Adipocyte (in vitro differentiated cells): ENCODE measurements at places on chromosomes 3 and 15.

- no peak for DNase-seq
Observed at GRCh38 chr15:70491641-70492040, 271.7 kb downstream of the UACA start.

- DNase-seq, result peak; percentile 95
Observed at GRCh38 chr3:49839193-49839809, 17.1 kb downstream of the TRAIP start.

DNA sequence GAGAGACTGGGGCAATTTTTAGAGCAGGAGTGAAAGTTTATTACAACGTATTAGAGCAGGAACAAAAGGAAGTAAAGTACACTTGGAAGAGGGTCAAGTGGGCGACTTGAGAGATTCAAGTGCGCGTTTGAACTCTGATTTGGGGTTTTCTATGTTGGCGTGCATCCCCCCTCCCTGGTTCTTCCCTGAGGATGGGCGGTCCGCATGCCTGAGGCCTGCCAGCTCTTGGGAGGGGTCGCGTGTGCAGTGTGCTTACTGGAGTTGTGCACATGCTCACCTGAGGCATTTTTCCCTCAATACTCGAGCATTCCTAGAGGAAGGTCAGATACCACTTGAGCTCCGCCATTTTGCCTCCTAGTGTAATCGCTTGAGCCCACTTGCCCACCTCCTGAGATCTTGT lies 10.4 kb upstream of the CHAC1 start:
- DNase-seq, result no peak

- peak; percentile 23 for DNase-seq
Observed at GRCh38 chr15:80777826-80778620, 1.1 kb upstream of the CEMIP start.

DNA sequence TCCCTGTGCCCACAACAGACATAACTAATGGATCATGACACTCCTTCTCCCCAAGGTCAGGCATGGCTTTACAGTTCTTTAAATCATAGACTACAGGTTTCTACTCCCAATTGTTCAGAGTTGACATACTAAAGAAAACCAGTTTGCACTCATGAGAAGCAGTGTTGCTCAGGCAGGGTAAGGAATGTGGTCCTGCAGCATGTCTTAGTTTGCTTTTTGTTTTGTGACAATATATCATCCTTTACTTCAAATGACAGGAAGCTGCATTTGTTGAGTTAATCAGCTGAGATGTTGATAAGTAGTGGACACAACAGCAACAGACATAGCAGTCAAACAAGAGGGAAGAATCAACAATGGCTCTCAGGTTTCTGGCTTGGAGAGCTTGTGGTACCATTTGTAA lies 267.5 kb downstream of the SLCO3A1 start:
- DNase-seq, result no peak

- DNase-seq, result no peak
Observed at GRCh38 chr15:80923668-80924067, 66.0 kb downstream of the MESD start.

- DNase-seq, result no peak
Observed at GRCh38 chr3:179902061-179902460, 134.7 kb downstream of the PEX5L start.

DNA sequence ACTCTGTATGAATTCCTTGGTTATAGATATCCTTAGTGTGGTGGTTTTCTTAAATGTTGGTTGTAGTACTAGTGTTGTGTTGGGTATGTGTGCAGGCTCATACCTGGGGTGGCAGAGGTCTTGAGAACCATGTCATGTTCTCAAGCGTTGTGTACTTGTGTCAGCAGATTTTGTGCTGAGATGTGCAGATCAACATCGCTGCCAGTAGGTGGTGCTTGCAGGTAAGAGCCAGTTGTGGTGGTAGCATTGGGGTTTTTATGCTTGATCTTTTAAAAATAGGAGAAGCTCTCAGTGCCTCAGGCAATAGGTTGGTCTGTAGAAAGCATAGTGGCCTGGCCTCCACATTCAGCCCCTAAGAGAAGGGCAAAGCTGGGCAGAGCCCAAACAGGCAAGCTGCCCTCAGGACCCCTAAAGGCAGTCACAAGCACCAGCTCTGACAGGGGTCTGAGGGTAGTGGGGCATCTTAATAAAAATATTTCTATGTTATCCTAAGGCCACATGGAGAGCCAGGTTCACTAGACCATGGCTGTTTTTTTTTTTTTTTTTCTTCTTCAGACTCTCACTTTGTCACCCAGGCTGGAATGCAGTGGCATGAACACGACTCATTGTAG lies 164.0 kb downstream of the IL20RB start:
- DNase-seq, result peak; percentile 40

DNA sequence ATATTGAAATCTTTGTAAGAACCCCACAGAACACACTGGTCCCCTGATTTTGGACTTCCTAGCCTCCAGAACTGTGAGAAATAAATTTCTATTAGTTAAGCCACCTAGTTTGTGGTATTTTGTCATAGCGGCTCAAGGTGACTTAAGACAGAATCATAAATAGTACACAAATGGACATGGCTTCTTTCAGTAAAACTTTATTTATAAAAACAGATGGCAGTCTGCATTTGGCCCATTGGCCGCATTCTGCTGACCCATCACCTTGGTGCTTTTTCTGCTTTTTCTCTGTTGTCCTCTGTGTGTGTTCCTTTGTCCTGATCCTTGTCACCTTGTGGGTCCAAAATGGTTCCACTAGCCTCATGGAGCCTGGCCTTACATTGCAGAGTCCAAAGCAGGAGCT lies 363.6 kb downstream of the PTPRG start:
- DNase-seq, result no peak

GRCh38 chr15:24862726-24863521 lies 91.9 kb upstream of the SNRPN start:
- no peak for DNase-seq

DNA sequence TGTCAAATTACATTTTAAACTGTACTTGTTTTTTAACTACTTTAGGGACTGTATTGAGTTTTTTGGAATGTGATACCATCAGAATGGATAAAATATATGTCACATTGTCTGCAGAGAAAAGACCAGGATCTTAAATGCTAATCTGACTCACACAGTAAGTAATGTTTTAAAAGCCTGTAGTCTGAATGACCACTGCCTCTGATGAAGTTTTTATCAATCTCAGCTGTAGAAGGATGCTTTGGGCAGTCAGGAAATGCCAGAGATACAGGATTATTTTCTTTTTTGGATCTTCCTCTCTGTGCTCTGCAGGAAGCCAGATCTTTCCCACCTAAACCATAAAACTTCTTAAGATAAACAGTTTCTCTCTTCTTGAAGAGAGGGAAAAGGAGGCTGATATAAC lies 73.1 kb upstream of the PRTG start:
- DNase-seq, result no peak

- DNase-seq, result no peak
Observed at GRCh38 chr15:93042211-93042610, 46.8 kb downstream of the RGMA start.

DNA sequence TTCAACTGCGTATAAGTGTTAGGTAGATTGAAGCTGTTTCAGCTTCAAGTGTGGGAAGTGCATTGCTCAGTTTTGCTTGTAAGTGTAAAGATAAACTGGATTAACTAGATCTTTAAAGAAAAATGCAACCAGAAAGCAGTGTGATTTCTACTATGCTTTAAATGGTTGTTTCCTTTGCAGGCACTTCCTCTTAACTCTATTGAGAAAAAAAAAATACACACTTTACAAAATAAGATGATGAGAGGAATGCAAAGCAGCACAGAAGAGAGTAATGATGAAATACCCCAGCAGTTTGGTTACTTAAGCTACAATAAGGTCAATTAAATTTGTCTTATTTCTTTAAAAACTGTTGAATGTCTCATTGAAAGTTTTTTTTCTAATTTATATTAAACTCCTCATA lies 40.8 kb downstream of the DPH6 start:
- DNase-seq, result peak; percentile 50

GRCh38 chr3:27630885-27631284 lies 91.2 kb downstream of the EOMES start:
- peak; percentile 46 for DNase-seq

- no peak for DNase-seq
Observed at GRCh38 chr3:39021465-39022285, 30.1 kb downstream of the SCN11A start.

DNA sequence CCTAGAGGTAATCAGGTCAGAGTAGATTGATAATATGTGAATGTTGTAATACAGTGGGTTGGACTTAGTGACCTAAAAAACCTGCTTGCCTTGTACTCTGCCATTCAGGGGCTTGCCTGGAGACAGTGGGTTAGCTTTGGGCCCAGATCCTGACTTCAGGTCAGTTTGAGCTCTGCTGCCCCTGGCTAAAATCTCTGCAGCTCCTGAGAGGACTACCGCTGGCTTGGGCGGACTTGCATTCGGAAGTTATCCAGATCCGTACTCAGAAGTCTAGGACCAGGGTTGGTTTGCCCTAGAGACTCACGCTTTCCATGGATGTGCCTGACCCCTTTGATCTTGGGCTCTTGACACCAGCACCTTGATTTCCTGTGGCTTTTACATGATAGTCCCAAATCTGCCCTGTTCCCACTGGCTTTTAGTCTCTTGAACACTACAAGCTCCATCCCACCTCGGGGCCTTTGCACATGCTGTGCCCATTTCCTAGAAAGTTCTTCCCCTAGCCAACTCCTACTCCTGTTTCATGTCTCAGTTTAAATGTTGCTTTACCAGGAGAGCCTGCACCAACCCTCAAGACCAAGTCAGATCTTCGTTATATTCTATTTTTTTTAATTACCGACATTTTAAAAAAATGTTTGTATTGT lies 5.9 kb downstream of the ACSBG1 start:
- DNase-seq, result no peak

- no peak for DNase-seq
Observed at GRCh38 chr3:134641671-134642300, 9.0 kb downstream of the KY start.

- DNase-seq, result no peak
Observed at GRCh38 chr3:161950318-161950868, 453.8 kb downstream of the OTOL1 start.

GRCh38 chr3:134430950-134431445 lies 54.8 kb downstream of the ANAPC13 start:
- DNase-seq, result no peak

DNA sequence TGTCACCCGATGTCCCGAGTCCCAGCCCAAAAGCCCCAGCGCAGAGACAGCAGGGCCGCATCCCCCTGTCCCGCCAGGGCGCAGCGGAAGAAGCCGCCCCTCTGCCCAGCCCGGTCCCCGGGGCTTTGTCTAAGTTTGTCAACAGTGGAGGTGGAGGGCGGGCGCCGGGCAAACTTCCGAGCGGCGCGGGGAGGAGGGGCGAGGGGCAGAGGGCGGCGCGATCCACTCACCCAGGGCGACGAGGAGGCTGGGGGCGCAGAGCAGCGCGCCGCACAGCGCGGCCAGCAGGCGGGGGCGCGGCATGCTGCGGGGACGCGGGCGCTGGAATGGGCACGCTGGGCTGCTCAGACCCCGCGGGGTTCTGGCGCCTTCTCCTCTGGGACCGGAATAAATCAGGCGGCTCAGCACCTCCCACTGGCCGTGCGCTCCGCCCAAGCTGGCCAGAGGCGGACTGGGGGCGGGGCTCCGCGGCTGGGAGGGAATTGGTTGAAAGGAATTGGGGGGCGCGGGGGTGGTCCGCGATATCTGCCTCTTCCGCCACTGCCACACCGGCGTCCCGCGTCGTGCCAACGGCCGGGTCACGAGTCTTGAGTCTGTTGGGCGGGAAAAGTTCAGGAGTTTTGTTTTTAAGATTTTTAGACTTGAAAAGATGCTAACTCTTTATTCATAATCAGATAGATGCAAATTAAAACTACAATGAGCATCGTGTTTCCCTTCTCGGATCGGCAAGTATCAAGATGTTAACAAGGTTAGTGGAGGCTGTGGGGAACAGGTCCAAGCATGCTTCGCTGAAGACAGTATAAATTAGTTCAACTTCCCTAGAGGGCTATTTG lies at the start of gene MFGE8:
Gene MFGE8 (minus strand): TSS at position 363 of the 833 bp plus-strand sequence. CDS start 60 bp downstream, at position 303.
- peak; percentile 92 for DNase-seq

DNA sequence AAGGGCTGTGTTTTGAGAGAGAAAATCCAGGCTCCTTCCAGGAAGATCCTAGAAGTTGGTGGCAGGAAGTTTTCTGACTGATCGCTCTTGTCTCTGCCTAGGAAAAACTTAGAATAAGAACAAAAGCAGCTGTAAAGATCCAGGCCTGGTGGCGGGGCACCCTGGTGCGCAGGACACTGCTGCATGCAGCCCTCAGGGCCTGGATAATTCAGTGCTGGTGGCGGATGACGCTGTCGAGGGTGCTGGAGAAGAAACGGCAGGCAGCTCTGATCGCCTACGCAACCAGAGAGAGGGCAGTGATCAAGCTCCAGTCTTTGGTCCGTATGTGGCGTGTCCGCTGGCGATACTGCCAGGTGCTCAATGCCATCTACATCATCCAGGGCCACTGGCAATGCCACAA lies 1.5 kb downstream of the IQCF2 start:
- no peak for DNase-seq

- DNase-seq, result peak; percentile 95
Observed at GRCh38 chr3:184176377-184177330, 2.0 kb downstream of the AP2M1 start.

- no peak for DNase-seq
Observed at GRCh38 chr3:147301781-147302180, 104.6 kb downstream of the ZIC4 start.

- DNase-seq, result no peak
Observed at GRCh38 chr3:76365275-76365674, 579.9 kb upstream of the ZNF717 start.

DNA sequence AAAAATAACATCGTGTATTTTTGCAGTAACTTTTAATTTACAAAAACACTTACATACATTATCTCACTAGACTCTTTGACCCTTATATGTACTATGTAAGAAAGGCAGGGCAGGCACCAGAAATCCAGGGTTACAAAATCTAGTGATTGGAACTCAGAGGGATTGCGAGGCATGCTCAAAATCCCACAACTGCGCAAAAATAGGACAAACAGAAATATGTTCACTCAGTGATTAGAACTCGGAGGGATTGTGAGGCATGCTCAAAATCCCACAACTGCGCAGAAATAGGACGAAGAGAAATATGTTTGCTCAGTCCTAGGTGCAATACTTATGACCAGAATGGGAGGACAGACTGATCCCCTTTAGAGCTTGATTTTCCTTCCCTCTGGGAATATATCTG lies 79.2 kb upstream of the TGFBR2 start:
- DNase-seq, result no peak

DNA sequence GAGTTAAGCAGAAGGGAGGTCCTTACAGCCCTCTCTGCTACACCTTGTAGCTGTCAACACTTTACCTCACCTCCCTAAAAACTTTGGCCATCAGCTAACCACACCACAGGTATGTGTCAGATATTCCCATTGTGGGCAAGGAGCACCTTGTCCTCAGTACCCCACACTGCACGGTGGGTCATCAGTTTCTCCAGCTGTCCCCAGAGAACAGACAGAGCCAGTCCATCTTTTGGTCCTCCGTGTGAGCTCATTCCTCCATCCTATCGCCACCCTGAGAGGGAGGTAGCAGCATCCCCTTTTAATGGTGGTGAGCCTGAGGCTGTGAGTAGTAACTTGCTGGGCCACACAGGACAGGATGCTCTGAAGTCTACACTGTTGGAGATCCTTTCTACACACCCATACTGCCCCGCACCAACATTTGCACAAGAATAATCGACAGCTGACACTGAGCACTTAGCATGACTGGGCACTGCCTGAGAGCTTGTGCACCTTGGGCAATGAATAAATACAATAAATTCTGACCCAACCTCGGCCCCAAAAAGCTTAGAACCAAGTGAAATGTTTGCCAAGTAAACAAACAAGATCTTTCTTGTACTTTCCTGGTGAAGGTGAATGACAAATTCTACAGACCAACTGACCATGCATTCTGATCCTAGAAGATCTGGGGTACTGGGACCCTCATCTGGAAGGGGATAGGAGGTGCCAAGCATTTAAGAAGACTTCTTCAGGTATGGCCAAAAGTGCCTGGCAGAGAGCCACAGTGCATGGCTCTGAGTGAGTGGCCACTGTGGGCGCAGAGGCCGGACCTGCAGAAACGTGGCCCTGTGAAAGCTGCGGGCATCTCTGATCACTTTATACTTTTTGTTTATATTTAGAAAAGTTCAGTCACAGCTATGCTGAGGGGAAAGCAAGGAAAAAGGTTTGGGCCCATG lies 6.9 kb downstream of the CHCHD4 start:
- no peak for DNase-seq
